Posterior vena cava (tissue), 2 donors: ENCODE measurements at places on chromosomes 4 and X. TPM values are rescaled to one million over a fixed set of nuclear protein-coding genes. Genes with fewer than 3 reads are reported as not detected.

- DNase-seq = no peak
Measured at GRCh38 chr4:57370691-57371090, 260.5 kb upstream of the IGFBP7 start.

DNA sequence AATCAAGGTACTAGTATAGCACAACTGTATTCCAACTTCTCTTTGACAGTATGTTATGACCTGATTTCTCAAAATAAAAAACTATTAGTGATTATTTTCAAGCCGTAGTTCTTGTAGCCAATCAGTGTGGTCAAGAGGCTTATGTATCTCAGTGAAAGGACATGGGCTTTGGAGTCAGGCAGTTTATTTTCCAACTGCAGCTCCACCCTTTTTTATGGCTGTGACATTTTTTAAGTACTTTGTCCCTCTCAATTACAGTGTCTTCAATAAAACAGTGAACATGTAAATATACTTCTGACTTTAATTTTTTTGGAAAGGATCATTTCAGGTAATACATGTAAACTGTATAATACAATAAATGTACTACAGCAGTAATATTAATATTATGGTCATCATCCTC is 30.0 kb downstream of the HTN1 start:
- DNase-seq = no peak

GRCh38 chrX:20197641-20198210 is 56.1 kb upstream of the EIF1AX start:
- no peak for DNase-seq

DNA sequence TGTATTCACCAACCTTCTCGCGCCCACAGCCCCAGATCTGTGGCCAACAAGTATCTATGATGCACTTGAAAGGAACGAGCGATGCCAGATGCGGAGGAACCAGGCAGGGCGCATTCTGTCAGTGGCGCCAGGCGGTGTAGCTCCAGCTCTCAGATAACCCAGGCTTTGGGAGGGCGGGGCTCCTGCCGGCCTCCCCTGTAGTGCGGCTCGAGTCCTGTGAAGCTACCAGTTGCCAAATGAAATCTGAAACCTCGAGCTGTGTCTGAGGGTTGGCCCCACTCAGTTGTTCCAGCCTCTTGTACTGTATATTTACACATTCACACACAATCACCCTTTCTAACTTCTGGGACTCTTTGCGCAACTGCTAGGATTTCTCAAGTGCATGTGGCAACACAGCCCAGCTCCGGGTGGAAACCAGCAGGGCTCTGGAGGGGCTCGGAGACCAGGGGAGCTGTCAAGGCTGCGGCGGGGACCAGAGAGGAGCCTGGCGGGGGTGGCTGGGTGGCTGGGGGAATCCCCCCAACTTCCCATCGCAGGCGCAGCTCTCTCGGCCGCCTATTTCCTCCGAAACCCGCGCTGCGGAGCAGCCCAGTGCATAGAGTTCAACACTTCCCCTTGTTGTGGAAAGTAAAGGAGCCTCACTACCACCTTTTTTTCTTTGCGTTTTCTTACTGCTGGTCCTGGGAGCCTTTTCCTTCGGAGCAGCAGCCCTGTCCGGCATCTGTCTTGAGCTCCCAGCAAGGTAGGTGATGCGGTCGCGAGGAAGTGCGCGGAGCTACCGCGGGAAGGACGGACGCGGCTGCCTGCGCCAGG is at the start of gene ARHGAP24:
Gene ARHGAP24 (plus strand): TSS at position 333 of the 813 bp plus-strand sequence.
- DNase-seq = peak; percentile 91

NALF2 gene
- total RNA-seq = 0.48 TPM

TMEM35A gene
- total RNA-seq = 26.5 TPM

GRCh38 chr4:100933628-100934027 is 413.7 kb downstream of the PPP3CA start:
- DNase-seq = no peak
